Endodermal cell (in vitro differentiated cells): ENCODE measurements at places on chromosomes 2 and 18. TPM values are rescaled to one million over a fixed set of nuclear protein-coding genes. Genes with fewer than 3 reads are reported as not detected.

- no peak for DNase-seq
These were observed 28.4 kb downstream of the ARHGAP28 start for GRCh38 chr18:6757931-6758330.

DNA sequence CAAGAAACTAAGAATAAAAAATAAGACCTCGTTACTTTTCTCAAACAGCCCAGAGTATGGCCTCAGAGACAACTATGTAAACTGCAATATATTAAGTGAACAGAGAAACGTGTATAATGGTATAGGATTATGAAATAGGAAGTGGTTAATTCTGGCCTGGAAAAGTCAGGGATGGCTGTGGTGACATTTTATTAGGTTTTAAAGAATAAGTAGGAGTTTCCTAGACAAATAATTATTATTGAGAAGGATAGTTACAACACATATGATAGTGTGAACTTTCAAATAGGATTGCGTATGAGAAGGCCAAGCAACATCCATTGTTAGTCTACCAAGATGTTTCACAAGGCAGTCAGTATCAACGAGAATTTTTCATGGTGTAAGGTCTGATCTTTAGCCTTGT is 244.1 kb downstream of the LPIN1 start:
- DNase-seq, result no peak

- no peak for DNase-seq
These were observed 99.8 kb downstream of the TACR1 start for GRCh38 chr2:75099521-75099922.

DNA sequence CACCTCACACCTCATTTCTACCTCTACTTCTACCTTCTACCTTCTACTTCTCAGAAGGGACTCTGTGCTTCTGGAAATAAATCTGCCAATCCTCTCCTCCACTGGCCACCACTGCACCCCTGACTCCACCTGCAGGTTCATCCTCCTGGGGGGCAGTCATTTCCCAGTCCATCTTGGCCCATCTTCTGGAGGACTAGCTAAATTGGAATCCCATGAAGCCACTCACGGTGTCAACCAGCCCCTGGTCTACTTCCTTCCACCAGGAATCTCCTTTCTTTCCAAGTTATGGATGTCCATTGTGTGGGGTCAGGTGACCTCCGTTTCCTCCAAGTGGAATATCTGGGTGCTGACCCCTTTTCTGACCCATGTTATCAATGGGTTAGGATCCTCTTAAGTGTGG is 3.9 kb downstream of the WNT10A start:
- no peak for DNase-seq

GRCh38 chr18:34221971-34222306 is 2.8 kb downstream of the NOL4 start:
- peak; percentile 78 for DNase-seq

- no peak for DNase-seq
These were observed 27.2 kb downstream of the CD28 start for GRCh38 chr2:203733684-203734083.

- DNase-seq, result no peak
These were observed 275.7 kb upstream of the FN1 start for GRCh38 chr2:215711471-215712034.

GRCh38 chr18:80254971-80255500 is 7.7 kb upstream of the PARD6G start:
- DNase-seq, result no peak

DNA sequence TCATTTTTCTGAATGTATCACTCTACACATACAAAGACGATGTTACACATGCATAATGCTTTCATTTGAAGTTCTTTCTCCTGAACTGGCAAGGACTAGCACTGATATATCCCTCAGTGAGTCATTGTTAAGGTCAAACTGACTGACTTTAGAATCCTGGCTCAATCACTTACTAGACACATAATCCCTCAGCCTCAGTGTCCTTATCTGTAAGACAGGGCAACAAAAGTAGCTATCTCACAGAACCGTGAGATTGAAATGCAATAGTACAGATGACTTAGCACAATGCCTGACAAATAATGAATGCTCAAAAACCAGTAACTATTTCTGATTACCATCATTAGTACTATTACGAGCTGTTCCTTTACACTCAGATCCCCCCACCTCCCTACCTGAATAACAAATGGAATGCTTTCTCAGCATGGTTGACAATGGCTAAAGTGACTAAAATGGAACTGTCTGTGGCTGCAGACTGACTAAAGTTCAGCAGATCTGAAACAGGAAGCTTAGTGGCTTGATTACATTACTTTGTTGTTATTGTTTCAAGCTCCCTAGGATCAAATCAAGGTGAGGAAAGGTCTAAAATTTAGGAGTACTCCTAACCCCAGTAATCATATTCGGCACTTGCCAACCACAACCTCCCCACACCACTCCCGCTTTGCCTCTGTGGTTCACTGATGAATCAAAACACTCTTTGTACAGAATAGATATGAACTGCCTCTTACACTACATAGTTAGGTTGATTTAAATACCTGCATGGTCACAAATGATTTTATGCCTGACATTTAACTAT is 35.8 kb upstream of the CACNB4 start:
- DNase-seq, result no peak

- no peak for DNase-seq
These were observed 7.0 kb upstream of the NUP35 start for GRCh38 chr2:183117226-183117625.

DNA sequence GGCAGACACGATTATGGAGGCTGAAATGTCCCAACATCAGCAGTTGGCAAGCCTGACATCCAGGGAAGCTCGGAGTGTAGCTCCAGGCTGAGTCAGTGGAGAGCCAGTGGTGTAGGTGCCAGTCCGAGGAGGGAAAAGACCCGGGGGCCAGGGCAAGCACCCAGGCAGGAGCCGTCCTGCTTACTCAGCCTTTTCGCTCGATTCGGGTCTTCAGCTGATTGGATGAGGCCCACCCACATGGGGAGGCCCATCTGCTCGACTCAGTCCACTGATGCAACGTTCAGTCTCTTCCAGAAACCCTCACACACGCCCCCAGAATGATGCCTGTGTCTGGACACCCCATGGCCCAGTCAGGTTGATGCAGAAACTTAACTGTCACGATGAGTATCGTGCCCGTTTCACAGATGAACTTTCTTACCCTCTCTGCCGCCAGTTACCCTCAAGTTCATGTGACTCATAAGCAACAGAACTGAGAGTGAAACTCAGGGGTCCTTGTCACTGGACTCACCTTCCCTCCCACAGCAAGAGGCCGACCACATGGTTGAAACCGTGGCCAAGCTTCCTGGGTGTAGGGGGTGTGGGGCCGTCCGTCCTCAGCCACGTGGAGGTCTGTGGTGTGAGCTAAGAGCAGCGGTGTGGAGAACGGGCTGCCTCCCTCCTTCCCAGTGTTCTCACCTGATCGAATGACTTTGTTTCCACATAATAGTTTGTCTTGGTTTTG is 197.4 kb upstream of the HDAC4 start:
- DNase-seq, result peak; percentile 33

GRCh38 chr2:235868645-235869044 is 299.5 kb downstream of the GBX2 start:
- DNase-seq, result no peak

Gene LGALSL
- 22.5 and 22.6 TPM in 2 replicates for total RNA-seq

Gene SETBP1
- 13.1 and 17.3 TPM in 2 replicates for total RNA-seq

Gene CHST10
- total RNA-seq, result 10.0 to 17.6 TPM (median 17.0 TPM) in 3 replicates

Gene CD207
- total RNA-seq, result not detected in 3 replicates

Gene RESP18
- not detected in 3 replicates for total RNA-seq
